Activated CD4-positive, alpha-beta T cell treated with anti-CD3 and anti-CD28 coated beads for 36 hours (primary cell): ENCODE measurements at places on chromosomes 7 and 10. TPM values are rescaled to one million over a fixed set of nuclear protein-coding genes. Genes with fewer than 3 reads are reported as not detected.

DNA sequence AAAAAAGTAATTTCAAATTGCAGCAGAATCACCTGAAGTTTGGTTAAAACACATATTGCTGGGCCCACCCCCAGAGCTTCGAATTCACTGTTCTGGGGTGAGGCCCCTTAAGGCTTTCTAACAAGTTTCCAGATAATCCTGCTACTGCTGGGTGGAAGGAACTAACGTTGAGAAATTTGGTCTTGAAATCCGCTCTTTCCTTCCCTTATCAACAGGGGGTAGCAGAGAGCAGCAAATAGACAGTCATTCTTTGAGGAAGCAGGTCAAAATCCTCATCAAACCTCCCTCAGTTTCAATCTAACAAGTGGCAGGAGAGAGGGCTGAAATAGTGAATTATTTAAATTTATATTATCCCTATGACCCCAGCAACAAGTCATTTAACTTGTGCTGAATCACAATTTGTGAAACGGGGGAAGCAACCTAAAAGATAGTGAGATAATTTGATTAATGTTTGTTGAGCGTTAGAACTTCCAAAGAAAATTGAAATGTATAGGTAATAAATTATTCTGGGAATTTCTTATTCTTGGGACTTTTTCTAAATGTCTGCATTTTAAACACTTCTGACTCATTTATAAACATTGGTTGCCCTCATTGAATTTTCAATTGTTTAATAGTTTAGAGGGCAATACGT lies 21.7 kb upstream of the MALSU1 start:
- H3K4me3 ChIP-seq = no peak overlapping the region
- DNase-seq = peak; percentile 35
- H3K4me1 ChIP-seq = peaks cover 8% of the 10 kb centered on the region
- H3K36me3 ChIP-seq = no peaks in the 10 kb centered on the region
- no peak overlapping the region for H3K27ac ChIP-seq

GRCh38 chr10:120432209-120432608 lies 24.8 kb upstream of the PLPP4 start:
- no peak for DNase-seq
- H3K27me3 ChIP-seq = peaks cover 22% of the 10 kb centered on the region
- no peak overlapping the region for H3K4me3 ChIP-seq
- no peaks in the 10 kb centered on the region for H3K36me3 ChIP-seq
- H3K27ac ChIP-seq = no peak overlapping the region
- peaks cover 4% of the 10 kb centered on the region for H3K4me1 ChIP-seq

Gene PRF1
- total RNA-seq = 28.6 TPM

DNA sequence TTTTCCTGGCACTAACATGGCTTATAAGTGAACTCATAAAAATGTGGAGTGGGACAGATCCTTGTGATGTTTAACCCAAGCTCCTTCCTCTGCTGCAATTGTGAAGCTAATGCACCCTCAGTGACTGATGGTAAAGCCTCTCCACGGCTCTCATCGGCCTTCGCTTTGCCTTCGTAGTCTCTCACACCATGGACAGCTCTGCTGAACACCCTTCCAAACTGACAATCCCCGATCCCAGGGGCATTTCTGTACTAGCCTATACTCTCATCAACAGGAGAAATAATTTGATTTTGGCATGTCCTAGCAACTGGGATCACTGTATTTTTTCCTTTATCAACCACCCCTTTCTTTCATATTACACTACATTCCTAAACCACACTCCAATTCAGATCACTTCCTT lies 6.1 kb downstream of the ZNF777 start:
- H3K27me3 ChIP-seq = no peaks in the 10 kb centered on the region
- H3K4me1 ChIP-seq = peaks cover 16% of the 10 kb centered on the region
- peak overlapping the region; percentile 7 for H3K27ac ChIP-seq

DNA sequence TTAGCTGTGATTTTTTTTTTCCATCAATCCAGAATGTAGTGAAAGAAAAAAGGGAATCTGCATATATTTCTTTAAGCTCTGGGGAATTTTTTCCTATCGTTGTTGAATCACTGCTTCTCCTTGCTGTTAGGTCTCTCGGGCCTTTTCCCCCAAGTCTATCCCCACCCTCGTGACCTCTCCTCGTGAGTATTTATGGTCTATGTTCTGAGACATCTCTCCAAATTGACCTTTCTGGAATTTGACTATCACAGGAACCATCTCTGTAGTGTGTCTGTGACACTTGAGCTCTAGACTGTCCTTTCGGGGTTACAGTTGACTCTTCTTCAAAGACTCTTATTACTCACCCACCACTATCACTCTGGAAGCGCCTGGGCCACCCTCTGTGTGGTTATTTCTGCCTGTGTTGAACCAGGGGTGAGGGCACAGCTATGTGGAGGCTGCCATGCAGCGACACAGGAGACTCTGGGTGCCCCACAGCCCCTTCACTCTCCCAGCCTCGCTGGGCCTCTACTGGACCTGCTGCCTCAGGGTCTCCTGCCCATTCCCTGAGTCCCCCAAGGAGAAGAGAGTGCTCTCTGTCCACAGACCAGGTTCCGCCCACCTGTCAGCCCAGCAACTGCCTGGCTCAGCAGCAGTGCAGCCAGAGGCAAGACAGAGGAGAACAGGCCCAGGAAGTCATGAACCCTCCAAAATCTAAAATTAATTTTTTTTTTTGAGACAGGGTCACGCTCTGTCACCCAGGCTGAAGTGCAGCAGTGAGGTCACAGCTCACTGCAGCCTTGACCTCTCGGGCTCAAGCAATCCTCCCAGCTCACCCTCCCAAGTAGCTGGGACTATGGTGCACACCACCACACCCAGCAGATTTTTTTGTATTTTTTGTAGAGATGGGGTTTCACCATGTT lies 45.7 kb upstream of the PTPRN2 start:
- no peaks in the 10 kb centered on the region for H3K4me1 ChIP-seq
- no peak overlapping the region for H3K27ac ChIP-seq
- no peaks in the 10 kb centered on the region for H3K27me3 ChIP-seq
- no peak overlapping the region for H3K4me3 ChIP-seq
- peak; percentile 21 for DNase-seq

- no peaks in the 10 kb centered on the region for H3K36me3 ChIP-seq
- H3K27ac ChIP-seq = no peak within 1 kb of the TSS
- no peaks in the 10 kb centered on the region for H3K27me3 ChIP-seq
- DNase-seq = no peak
- H3K4me3 ChIP-seq = no peak within 1 kb of the TSS
- H3K4me1 ChIP-seq = peaks cover 9% of the 10 kb centered on the region
These were observed at the start of gene GRID2IP for GRCh38 chr7:6551016-6551511. Gene GRID2IP (minus strand): TSS chr7:6551461. CDS start chr7:6551436, 25 bp downstream.

Gene HK1
- 261 TPM for total RNA-seq

- H3K4me1 ChIP-seq = no peaks in the 10 kb centered on the region
- no peaks in the 10 kb centered on the region for H3K27me3 ChIP-seq
- H3K4me3 ChIP-seq = no peak overlapping the region
- no peak overlapping the region for H3K27ac ChIP-seq
These were observed 62.3 kb downstream of the TFPI2 start for GRCh38 chr7:93828260-93828659.

Gene WEE2
- not detected for total RNA-seq

DNA sequence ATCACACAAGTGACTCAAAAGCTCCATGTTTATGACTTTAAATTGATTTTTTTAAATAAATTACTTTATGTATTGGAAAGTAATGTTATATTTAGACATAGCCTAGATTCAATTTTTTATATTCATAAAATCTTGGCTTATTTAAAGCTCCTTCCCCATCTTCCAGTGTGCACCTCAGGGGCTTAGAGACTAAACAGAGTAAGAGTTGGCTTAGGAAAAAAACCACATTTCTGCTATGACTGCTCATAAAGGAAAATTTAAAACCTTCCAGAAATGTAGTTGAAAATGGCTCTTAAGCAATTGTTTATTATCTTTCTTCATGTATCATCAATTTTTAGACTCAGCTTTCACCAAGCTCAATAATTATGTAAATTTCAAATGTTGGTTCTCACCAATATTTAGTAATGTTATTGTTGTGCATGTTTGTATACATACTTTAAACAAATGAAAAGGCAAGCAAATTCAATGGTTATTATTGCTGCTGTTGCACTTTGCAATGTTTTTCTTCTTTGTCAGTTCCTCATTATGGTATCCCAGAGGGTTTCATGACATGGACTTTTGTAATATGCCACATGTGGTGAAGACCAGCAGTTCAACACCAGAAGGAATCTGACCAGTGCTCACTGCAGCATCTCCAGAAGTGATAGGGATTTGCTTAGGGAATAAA lies 700.1 kb upstream of the ANKRD30A start:
- no peak overlapping the region for H3K4me3 ChIP-seq
- no peak for DNase-seq
- no peaks in the 10 kb centered on the region for H3K36me3 ChIP-seq
- H3K27me3 ChIP-seq = no peaks in the 10 kb centered on the region
- H3K27ac ChIP-seq = no peak overlapping the region

DNA sequence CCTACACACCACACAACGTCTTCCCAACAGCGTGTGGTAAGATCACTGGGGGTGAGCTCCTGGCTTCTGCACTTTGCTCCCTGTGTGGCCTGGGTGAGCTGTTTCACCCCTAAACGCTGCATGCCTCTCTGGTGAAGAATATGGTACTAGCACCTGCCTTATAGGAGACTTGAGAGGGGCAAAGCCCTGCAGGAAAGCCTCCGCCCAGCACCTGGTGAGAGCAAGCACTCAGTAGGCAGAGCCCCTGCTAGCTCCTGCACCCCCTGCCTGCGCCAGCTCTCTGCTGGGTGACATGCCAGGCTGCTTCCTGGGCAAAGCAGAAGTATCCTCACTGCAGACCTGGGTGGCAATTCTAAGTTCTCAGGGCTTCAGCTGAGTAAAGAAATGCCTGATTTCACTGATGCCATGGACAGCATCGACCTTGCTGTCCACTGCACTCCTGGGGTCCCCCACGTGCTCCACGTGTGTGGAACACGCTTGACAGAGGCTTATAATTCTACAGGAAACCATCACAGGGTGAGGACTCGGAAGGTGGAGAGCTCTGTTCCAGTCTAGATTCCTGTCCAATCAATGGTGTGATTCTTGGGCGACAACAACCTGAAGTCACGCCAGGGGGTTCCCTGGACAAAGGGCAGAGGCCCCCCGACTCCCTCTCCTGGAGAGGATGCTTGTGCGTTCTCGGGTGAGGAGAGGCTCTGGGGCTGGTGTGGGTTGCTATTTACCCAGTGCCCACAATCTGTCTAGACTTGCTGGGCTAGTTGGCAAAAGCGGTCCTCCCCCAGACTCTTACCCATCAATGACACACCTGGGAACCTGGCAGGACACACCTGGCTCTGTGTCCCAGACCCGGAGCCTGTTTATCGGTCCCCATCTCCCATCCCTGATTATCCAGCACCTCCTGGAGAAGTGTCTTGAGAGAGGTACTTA lies 5.0 kb upstream of the CALML5 start:
- no peak overlapping the region for H3K4me3 ChIP-seq
- H3K4me1 ChIP-seq = no peaks in the 10 kb centered on the region
- no peak for DNase-seq
- H3K27me3 ChIP-seq = no peaks in the 10 kb centered on the region
- no peak overlapping the region for H3K27ac ChIP-seq
- no peaks in the 10 kb centered on the region for H3K36me3 ChIP-seq
